ENCODE measurements at places on chromosomes 3 and 15. TPM values are rescaled to one million over a fixed set of nuclear protein-coding genes. Genes with fewer than 3 reads are reported as not detected.

Gene PRR20G
- not detected for total RNA-seq

Gene TRH
- total RNA-seq: not detected

Gene NANOGP8
- total RNA-seq: not detected

Gene OSBPL10
- 11.4 TPM for total RNA-seq

Gene CFAP161
- total RNA-seq: not detected
